ENCODE measurements at places on chromosomes 5 and 9.

DNA sequence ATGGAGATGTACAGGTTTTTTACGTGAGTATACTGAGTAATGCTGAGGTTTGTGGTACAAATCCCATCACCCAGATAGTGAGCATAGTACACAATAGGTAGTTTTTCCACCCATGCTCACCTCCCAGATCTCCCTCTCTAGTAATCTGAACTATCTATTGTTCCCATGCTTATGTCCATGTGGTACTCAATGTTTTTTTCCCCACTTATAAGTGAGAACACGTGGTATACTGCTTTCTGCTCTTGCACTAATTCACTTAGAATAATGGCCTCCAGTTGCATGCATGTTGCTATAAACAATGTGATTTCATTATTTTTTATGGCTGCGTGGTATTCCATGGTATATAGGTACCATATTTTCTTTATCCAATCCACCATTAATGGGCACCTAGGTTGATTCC is 593.9 kb downstream of the ANXA1 start:
- no peak for DNase-seq

DNA sequence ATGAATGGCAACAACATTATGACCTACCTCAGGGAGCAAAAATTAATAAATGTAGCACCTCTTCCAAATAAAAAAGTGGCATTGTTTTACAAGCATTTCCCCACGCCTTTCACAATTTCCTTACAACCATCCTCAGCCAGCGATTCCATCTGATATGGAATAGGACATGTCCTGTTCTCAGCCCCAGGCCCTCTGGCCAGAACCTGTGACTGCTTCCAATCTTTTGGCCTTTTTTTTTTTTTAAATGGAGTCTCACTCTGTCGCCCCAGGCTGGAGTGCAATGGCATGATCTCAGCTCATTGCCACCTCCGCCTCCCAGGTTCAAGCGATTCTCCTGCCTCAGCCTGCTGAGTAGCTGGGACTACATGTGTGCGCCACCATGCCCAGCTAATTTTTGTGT is 16.8 kb upstream of the WNK2 start:
- no peak for DNase-seq

DNA sequence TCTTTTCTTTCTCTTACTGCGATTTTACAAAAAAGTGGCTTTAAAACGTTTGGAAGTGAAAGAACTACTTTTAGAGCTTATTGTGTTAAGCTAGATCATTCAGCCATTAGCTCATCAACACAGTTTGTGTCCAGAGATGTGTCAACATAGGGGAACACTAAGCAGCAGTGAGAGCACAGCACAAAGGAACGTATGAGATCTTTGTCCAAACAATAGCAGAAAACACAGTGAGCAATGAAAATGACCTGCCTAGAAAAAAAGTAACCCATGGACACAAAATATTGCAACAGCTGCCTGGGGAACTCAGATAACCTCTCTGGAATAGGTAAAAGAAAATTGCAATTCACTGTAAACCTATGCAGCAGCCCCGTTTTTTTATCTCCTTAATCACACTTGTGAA is 372.5 kb downstream of the ARHGEF28 start:
- DNase-seq = no peak

- no peak for DNase-seq
Measured at GRCh38 chr5:151572657-151573368, 18.3 kb downstream of the FAT2 start.

GRCh38 chr5:110851357-110851756 is 112.5 kb downstream of the SLC25A46 start:
- DNase-seq = no peak

- DNase-seq = no peak
Measured at GRCh38 chr5:34970552-34970951, 41.2 kb downstream of the DNAJC21 start.

DNA sequence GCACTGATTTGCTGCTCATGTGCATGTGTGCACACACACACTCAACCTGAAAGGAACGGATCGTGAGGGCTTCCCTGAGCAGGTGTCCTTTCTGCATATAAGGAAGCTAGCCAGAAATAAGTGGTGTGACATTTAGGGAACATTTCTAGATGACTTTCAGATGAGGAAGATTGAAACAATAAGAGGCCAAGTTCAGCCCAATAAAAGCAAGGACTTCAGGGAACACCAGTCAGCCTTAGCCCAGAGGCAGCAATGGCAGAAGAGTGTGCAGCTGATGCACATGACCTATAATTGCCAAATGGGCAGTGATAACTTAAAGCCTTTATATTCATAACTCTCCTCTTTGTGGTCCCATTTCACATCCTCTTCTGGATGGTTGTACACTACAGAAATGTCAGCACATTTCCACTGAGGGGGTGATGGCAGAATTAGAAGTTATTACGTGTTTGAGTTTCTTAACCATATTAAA is 255.5 kb downstream of the TRIM32 start:
- no peak for DNase-seq

DNA sequence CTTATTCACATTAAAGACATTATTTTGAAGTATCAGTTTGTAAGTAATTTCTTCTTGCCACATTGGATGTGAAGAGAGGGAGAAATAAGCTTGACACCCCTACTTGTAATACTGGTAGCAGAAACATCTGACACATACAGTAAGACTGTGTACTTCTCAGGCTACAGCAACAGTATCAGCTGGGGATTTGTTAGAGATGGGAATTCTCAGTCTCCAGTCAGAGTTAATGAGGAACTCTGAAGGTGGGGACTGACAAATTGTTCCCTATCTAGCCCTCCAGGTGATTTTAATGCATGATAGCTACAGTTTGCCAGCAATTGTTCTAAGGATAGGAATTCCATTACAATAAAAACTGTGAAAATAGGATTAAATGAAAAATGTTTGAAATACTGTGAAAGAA is 524.8 kb downstream of the PRR16 start:
- DNase-seq = peak; percentile 6

- no peak for DNase-seq
Measured at GRCh38 chr9:113621980-113622379, 158.5 kb downstream of the RGS3 start.

- DNase-seq = peak; percentile 63
Measured at GRCh38 chr5:172905346-172906140, 53.7 kb upstream of the RPL26L1 start.

- no peak for DNase-seq
Measured at GRCh38 chr9:20361229-20361628, 261.1 kb downstream of the MLLT3 start.

DNA sequence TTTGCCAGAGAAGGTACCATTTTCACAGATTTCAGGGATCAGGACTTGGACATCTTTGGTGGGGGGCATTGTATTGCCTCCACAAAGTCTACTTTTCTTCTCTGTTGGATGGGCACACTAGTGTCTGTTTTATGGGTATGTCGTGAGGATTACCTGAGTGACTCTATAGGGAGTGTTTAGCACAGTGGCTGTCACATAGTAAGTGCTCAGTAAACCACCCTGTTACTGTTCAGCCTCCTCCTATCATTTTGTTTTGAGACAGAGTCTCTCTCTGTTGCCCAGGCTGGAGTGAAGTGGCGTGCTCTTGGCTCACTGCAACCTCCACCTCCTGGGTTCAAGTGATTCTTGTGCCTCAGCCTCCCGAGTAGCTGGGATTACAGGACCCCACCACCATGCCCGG is 2.4 kb upstream of the PRRC2B start:
- DNase-seq = no peak

DNA sequence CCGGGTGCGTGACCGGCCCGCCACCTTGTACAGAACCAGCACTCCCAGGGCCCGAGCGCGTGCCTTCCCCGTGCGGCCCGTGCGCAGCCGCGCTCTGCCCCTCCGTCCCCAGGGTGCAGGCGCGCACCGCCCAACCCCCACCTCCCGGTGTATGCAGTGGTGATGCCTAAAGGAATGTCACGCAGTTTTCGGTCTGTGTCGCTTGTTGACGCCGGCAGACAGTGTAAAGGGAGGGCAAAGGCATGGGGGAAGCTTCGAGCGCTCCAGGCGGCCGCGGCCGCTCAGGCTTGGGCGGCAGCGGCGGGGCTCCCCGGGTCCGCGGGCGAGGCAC is 1.3 kb downstream of the LRRC26 start:
- DNase-seq = no peak

GRCh38 chr9:126722922-126723806 is 81.7 kb upstream of the ZBTB43 start:
- no peak for DNase-seq

DNA sequence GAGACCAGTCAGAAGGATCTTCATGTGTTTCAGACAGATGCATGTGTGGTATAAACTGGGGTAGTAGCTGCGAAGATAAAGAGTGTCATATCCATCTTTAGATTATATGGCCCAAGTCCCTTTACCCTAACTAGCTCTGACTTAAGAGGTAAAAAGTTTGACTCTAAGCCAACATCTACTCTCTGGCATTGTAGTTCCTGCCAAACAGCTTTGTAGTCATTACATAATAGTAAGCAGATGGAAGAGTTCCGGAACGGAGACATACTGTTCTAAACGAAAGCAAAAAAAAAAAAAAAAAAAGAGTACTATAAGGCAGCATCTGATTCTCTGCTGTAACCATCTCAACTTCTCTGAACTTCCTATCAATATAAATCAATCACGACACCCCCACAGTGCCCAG is 48.8 kb downstream of the CEMIP2 start:
- no peak for DNase-seq

GRCh38 chr5:143316337-143316736 is 87.1 kb downstream of the NR3C1 start:
- DNase-seq = no peak

GRCh38 chr9:72650206-72650605 is 128.8 kb downstream of the TMC1 start:
- DNase-seq = no peak

GRCh38 chr5:57761513-57761912 is 278.9 kb upstream of the ACTBL2 start:
- DNase-seq = no peak
